ENCODE measurements at places on chromosomes 11 and 22. TPM values are rescaled to one million over a fixed set of nuclear protein-coding genes. Genes with fewer than 3 reads are reported as not detected.

- DNase-seq: no peak
Measured at GRCh38 chr11:68749229-68750123, 1.8 kb downstream of the TESMIN start.

GRCh38 chr11:65114538-65115171, 2.8 kb downstream of the ZNHIT2 start:
- no peak for DNase-seq

FAM180B gene
- 0.07 TPM for polyA plus RNA-seq

DNA sequence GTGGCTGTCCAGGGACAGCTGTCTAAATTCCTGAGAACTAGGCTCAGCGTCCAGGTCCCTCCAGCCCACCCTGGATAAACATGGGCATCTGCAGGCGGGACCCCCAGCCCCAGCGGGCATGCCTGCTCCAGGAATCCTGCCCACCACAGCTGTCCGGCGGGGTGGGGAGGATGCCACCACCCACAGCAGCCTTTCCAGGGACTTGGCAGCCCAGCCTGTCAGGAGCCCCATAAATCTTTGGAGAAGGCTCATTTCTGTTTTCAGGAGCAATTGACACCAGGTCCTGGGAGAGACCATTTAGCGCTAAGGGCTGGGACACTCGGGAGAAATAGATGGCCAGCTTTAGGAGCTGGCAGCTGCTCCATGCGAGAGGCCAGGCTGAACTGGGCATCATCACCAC, 358.9 kb downstream of the CADM1 start:
- DNase-seq: no peak

- no peak for DNase-seq
Measured at GRCh38 chr22:19644314-19645223, 69.7 kb upstream of the SEPTIN5 start.

DNA sequence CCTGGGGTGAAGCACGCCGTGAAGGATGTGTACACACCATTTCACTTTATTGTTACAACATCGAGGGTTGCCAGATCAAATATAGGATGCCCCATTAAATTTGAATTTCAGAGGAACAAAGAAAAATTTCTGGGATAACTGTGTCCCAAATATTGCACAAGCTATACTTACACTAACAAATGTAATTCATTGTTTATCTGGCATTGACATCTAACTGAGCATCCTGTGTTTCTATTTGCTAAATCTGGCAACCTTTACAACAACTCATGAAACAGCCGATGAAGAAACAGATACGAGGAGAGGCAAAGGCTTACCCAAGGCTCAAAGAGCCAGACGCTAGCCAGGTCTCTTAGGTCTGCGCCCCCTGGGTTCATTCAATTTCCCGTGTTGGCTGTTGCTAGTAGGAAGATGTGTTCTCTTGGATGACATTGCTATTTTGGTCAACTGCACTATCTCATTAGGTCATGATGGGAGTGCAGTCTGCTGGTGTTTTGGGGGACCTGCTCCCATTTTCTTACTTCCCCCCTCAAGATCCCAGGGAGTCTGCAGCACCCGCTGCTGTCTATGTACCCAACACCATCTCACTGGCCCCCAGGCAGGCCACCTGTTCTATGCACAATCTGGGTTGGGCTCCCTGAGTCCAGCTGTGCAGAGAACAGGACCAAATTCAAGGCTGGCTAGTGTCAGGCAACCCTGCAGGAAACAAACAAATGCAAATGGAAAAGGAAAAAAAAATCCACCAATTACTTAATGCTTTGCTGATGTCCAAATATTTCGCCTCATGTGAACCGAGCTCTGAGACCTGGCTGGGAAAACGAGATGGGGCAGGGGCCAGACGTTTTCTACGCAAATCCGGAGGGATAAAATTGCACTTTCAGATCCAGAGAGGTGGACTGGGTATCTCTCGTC, 560.9 kb downstream of the MIAT start:
- peak; percentile 78 for DNase-seq

CD3E gene
- not detected for polyA plus RNA-seq

GRCh38 chr22:31625661-31626426, 36.2 kb downstream of the PISD start:
- no peak for DNase-seq

INPP5J gene
- 1.8 TPM for polyA plus RNA-seq

UPB1 gene
- 0.04 TPM for polyA plus RNA-seq

GRCh38 chr11:82978422-82979099, 77.0 kb downstream of the DDIAS start:
- DNase-seq: peak; percentile 23

GRCh38 chr11:12094872-12095800, 15.3 kb upstream of the MICAL2 start:
- DNase-seq: no peak

KRTAP5-1 gene
- polyA plus RNA-seq: not detected

DNA sequence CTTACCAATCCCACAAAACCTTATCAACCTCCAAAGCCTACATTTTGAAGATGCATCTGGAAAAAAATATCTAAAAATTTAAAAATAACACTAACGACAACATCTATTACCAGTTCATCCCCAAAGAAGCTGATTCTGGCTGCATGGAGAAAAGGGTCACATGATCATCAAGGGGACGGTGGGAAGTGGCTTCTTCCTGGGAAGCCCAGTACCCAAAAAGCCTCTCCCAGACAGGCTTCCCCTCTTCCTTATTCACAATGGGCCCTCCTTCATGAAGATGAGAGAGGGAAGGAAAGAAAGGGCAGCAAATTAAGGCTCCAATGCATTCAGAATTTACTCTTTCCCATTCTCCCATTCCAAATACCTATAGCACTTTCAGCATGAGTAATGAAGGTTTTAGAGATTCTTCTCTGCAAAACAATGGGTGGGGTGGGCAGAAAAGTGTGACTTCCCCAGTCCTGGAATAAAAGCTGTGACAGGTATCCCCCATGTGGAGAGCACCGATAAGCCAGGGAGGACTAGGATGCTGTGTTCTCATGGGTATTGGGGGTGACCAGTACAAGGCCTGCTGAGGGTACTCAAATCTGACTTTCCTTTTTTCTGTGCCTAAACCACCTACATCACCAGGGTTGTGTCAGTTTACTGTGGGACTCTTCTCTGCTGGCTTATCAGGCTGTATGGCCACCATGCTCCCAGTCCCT, 88.2 kb downstream of the SIK3 start:
- DNase-seq: no peak

DNA sequence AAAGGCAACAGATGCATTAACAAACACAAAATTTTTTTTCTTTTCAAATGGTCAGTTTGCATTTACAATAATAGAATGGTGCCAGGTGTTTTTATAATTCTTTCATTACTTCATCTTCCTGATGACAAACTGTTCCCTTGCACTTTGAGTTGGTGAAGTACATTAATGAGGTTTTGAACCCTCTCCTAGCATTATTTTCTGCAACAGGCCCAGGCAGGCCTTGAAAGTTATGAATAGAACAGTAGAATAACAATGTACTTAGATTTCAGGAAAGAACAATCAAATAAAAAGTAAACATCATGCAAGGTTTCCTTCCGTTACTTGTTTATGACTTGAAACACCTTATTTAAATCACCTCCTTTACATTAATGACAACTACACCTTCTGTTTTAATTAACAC, 9.6 kb downstream of the BTG4 start:
- no peak for DNase-seq

DNA sequence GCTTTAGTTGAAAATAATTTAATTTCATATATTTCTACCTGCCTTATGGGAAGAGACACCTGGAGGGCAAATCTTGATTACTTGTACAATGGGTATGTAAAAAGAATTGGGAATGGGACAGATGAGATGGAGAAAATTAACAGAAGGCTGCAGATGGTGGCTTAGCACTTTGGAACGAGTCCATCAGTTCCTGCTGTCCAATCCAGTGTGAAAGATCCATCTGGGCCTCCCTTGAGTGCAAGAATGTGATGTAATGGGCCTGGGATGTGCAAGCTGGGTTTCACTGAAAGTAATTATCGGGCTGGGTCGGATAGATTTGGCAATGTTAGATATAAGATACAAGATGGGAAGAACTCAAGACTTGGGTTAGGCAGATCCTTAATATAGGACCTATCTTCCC, 42.0 kb downstream of the CECR2 start:
- no peak for DNase-seq

- DNase-seq: no peak
Measured at GRCh38 chr11:90704510-90704909, 481.7 kb upstream of the CHORDC1 start.

RNASEH2C gene
- 36.4 TPM for polyA plus RNA-seq

GRCh38 chr22:45999379-45999971, 22.5 kb upstream of the WNT7B start:
- no peak for DNase-seq

POTEH gene
- polyA plus RNA-seq: not detected

GRCh38 chr11:77171885-77172665, 44.0 kb downstream of the MYO7A start:
- no peak for DNase-seq

GRCh38 chr11:94186342-94187203, 57.9 kb downstream of the PANX1 start:
- DNase-seq: no peak

RASGRP2 gene
- 0.94 TPM for polyA plus RNA-seq

GRCh38 chr11:9571071-9571762, 2.3 kb upstream of the WEE1 start:
- no peak for DNase-seq

- no peak for DNase-seq
Measured at GRCh38 chr22:43470253-43470652, 58.4 kb downstream of the MPPED1 start.

- DNase-seq: no peak
Measured at GRCh38 chr11:68965901-68966853, 14.6 kb downstream of the MRGPRD start.

DNA sequence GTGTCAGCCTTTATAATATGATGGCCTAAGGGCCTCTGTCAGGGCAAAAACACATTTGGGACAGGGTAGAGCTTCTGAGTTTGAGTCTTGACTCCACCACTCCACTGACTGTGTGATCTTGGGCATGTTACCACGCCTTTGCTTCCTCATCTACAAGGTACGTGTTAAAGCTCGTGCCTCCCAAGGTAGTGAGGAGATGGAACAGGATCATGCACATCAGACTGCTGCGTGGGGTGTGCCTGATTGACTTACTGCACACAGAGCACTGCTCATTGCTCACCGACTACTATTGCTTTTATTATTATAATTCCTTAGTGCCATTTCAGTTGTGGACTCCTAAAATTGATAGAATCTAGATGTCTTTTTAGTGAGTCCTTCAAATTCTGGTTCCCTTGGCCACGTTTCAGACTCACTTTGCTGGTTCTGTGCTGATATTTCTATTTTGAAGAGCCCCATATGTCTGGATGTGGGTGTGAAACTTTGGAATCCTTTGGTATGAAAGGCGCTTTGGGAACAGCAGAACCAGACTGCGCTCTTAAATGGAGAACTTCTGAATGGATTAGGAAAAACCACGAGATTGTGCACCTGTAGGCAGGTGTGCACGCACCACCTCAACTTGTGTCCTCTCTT, 44.1 kb upstream of the RAB1B start:
- no peak for DNase-seq

SLC5A4 gene
- polyA plus RNA-seq: not detected

BIRC3 gene
- 11.3 TPM for polyA plus RNA-seq

DNA sequence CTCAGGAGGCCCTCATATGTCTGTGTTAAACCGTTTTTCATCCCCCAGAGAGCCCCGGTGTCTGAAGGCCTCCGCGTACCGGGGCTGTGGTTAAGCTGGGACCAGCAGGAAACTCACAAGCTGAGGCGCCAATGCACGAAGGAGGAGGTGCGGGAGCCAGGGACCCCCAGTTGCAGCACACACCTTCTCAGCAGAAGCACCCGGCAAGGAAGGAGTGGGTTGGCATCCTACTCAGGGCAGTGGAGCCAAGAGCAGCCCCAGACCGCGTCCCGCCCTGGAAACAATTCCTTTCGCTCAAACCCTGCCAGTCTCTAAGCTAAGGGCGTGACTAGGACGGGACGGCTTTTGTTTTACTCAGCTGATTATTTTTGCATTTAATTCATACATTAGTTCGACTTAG, 726.9 kb downstream of the BRD1 start:
- no peak for DNase-seq

GRCh38 chr11:118138839-118139420, 13.7 kb downstream of the SCN4B start:
- DNase-seq: no peak

DNA sequence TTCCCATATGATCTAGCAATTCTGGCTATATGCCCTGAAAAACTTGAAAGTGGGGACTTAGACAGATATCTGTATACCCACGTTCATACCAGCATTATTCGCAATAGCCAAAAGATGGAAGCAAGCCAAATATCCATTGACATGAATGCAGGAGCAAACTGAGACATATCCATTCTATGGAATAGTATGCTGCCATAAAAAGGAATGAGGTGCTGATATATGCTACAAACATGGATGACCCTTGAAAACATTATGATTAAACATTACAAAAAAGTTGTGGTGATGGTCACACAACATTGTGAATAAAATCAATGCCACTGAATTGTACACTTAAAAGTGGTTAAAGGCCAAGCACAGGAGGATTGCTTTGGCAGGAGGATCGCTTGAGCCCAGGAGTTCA, 25.5 kb downstream of the MFNG start:
- DNase-seq: no peak

CSF2RB gene
- not detected for polyA plus RNA-seq
